Kidney tubule cell (primary cell): ENCODE measurements at places on chromosomes 16 and 17.

- no peak for DNase-seq
Measured at GRCh38 chr16:21663889-21664647, at the start of gene OTOA. Gene OTOA, plus strand, starts transcription at chr16:21663968. Its CDS starts 14,547 bp downstream, at chr16:21678515.

DNA sequence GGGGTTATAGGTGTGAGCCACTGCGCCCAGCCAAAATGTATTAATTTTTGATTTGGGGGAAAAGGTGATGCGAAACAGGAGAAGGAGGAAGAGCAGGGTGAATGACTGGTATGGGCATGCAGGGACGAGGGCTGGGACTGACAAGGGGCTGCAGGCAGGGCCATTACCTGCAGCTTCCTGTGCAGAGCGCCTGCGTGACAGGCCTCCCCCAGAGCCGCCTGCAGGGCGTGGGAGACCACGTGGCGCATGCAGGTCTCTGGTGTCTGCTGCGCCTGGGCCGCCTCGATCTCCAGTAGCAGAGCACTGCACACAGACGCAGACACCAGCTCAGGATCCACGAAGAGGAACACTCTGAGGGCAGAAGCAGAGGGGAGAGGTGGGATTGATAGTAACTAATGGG is 32.4 kb downstream of the PIK3R6 start:
- DNase-seq, result no peak

GRCh38 chr17:15946611-15947120 is 1.7 kb downstream of the ADORA2B start:
- no peak for DNase-seq

GRCh38 chr17:41697122-41697962 is 8.7 kb downstream of the EIF1 start:
- DNase-seq, result no peak

GRCh38 chr17:64218066-64218465 is 45.0 kb downstream of the TEX2 start:
- no peak for DNase-seq

GRCh38 chr17:45320931-45321461 is 4.2 kb upstream of the MAP3K14 start:
- peak; percentile 96 for DNase-seq

DNA sequence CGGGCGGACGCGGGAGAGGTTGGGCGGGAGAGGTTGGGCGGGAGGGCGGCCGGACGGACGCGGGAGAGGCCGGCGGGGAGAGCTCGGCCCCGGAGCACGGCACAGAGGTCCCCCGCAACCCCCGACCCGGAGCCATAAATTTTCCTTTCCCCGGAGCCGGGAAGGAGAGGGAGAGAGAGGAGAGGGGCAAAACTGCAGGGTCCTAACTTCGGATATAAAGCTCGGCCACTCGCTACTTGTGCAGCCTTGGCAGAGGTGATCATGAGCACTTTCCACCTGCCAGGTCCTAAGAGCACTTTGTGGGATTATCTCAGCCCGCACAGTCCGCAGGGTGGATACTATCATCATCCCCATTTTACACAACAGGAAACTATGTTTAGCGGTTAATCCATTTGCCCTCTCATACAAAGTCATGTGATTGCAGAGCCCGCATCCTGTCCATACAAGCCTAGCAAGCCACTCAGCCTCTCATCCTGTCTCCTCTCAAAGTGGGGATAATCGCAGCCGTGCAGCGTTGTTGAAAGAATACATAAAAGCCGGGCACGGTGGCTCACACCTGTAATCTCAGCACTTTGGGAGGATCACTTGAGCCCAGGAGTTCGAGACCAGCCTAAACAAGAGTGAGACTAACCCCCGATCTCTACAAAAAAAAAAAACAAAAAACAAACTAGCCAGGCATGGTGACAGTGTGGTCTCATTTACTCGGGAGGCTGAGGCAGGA is 780 bp upstream of the DCAKD start:
- peak; percentile 29 for DNase-seq

- no peak for DNase-seq
Measured at GRCh38 chr17:39183045-39183444, 14.4 kb downstream of the CACNB1 start.

DNA sequence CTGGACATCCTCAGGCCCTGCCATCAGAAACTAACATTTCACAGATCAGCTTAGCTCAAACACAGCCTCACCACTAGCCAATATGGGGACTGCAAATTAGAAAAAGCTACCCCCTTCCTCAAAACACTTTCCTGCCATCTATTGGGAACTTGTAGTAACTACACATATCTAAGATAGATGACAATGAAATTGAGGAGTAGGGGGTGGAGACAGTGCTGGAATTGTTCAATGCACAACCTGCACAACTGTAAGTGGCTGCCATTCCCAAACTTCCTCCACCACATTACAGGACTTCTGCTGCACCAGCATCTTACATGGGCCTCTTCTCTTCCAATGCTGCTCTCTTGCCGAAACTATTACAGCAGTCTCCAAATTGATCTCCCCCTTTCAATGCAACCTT is 21.9 kb downstream of the AIPL1 start:
- DNase-seq, result peak; percentile 66
